ENCODE measurements at places on chromosomes 5 and 9.

DNA sequence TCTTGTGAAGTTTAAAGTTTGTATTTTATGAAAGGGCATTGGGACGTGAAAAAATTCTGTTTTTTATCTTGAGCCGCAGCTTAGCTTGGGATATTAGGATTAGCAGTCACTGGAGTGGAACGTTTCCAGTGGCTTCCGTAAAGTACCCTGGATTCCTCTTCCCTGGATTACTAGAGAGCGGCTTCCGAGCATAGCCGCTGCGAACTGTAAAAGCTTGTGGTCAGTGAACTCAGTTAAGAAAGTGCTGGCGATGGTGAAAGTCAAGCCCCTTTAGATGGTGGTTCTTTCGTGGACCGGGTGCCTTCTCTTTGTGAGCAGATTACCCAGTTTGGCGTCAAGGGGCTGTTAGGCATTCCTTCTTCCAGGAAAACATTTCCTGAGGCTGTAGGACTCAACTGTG is 168.1 kb downstream of the KDM4C start:
- DNase-seq = no peak

DNA sequence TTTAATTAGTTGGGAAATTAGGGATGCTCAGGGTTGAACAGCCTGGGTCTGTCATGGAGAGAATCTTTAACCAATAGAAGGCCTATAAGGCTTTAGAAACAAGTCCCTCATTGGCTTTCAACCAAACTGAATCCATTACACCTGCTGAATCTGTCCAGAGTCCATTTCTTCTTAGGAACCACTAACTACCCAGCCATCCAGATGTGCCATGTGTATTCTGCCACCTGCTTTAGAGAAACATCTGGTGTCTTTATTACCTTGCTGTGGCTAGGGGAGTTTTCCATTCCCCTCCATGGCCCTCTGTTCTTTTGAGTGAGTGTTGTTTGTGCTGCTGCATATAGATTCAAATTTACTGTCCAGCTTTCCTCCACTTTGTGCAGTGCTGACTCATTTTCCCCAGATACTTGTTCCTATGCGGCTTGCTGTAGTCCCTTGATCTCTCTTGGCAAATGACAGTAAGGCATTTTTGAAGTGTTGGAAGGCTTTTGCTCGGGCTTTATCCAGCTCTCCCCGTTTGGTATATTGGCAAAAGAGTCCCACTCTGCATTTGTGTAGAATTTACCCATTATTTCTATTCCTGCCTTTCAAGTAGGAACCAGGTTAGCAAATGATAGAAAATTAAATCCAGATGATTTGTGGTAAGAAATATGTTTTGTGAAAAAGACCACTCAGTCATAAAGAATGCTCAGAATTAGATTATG is 54.6 kb downstream of the NLN start:
- DNase-seq = no peak

DNA sequence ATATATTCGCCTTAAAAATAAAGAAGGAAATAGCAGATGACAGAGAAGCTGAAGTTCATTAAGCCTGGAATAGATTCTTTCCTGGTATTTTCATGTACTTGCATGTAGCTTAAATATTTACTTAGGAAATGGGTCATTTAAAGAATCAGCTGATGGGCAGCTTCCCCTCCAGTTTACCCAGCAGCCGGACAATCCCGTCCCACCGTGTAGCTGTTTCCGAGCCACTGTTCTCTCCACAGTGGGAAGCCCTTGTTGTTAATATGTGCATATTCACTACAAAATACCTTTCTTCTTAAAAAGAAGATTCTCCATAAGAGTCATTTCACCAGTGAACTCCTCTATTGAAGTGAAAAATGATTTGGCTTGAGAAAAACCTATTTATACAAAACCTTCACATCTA is 187.0 kb downstream of the FANCC start:
- no peak for DNase-seq

DNA sequence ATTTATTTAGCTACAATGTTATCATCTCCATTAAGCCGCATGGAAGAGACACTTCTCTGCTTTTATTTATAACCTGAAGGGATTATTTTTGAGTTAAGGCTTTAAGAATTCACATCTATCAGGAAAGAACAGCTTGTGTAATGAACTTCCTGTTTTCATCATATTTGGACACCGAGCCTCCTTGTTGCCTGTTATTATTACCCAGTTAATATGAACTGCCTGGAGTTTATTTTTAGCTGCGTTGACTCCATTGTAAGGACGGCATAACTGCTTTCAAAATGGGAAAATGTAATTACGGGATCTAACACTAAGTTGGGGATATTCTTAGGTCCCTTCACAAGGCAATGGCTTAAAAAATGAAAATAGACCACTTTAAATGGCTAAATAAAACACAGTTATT is 89.0 kb upstream of the NR4A3 start:
- no peak for DNase-seq

- DNase-seq = no peak
Observed at GRCh38 chr9:21995666-21996398, 1.2 kb downstream of the CDKN2B-AS1 start.

Data from stimulated activated CD4-positive, alpha-beta T cell treated with anti-CD3 and anti-CD28 coated beads, Interleukin-15, amount 100 ng/mL, for 1 hour (primary cell).